ENCODE measurements at places on chromosomes 1 and 21. TPM values are rescaled to one million over a fixed set of nuclear protein-coding genes. Genes with fewer than 3 reads are reported as not detected.

GRCh38 chr1:26696654-26697430, 1.0 kb downstream of the ARID1A start:
- no peaks in the 10 kb centered on the region for H3K27me3 ChIP-seq
- peak overlapping the region; percentile 76 for H3K4me3 ChIP-seq
- DNase-seq, result peak; percentile 76
- no peaks in the 10 kb centered on the region for H3K36me3 ChIP-seq
- H3K27ac ChIP-seq, result peak overlapping the region; percentile 83

Gene OR2T2
- not detected for polyA plus RNA-seq

DNA sequence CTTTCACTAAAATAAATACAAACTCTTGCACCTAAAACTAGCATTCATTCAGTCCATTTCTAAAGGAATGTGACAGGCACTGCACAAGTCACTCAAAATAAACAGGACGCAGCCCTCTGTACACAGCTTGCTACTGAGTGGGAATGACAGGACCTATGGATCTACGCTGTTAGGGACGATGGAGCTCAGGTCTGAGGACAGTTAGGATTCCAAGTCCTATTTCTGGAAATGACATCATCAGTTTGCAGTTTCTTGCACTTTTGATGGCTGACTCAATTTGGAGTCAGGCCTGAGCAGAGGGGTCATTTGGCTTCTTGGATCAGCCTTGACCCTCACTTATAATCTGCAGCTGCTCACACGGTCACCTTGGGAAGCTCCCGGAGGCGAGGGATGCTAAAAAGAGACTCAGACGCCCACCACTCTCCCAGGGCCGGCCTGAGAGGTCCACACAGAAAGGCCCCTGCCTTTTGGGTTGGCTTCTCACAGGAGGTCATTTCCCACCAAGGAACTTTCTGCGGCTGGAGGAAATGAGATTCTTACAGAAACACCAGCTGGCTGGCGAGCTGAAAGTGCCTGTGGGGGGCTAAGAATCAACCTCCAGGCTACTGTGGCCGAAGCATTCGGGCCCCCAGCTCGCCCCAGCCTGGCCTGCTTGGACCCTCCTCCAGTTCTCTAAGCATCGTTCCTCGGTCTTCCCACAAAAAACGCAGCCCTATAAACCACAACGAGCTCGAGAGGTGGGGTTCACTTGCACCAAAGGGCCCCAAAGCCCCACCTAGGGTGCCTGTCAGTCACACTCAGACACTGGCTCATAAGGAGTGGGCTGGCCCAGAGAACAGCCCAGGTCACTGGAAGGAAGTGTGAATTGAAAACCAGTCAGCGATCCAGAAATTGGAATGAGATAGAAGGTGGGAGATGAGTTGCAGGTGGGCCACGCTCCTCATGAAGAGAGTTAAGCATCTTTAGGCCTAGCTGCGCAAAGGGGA, 8.9 kb upstream of the PDE9A start:
- no peak overlapping the region for H3K4me3 ChIP-seq
- no peaks in the 10 kb centered on the region for H3K27me3 ChIP-seq
- no peaks in the 10 kb centered on the region for H3K36me3 ChIP-seq
- no peak overlapping the region for H3K27ac ChIP-seq
- no peaks in the 10 kb centered on the region for H3K4me1 ChIP-seq
- DNase-seq, result no peak

- H3K36me3 ChIP-seq, result no peaks in the 10 kb centered on the region
- peak overlapping the region; percentile 99 for H3K27ac ChIP-seq
- peak overlapping the region; percentile 96 for H3K4me3 ChIP-seq
- H3K27me3 ChIP-seq, result no peaks in the 10 kb centered on the region
- no peak for DNase-seq
These were observed 700 bp upstream of the CCDC28B start for GRCh38 chr1:32199717-32200072.

- no peaks in the 10 kb centered on the region for H3K36me3 ChIP-seq
- H3K4me3 ChIP-seq, result no peak overlapping the region
- DNase-seq, result no peak
These were observed 215.0 kb upstream of the POU3F1 start for GRCh38 chr1:38261574-38261973.

Gene NUF2
- polyA plus RNA-seq, result 1.4 TPM

- no peaks in the 10 kb centered on the region for H3K27me3 ChIP-seq
- no peak overlapping the region for H3K27ac ChIP-seq
- no peaks in the 10 kb centered on the region for H3K4me1 ChIP-seq
These were observed 155.8 kb downstream of the NTMT2 start for GRCh38 chr1:170301596-170301995.

Gene ST3GAL3
- polyA plus RNA-seq, result 7.7 TPM

DNA sequence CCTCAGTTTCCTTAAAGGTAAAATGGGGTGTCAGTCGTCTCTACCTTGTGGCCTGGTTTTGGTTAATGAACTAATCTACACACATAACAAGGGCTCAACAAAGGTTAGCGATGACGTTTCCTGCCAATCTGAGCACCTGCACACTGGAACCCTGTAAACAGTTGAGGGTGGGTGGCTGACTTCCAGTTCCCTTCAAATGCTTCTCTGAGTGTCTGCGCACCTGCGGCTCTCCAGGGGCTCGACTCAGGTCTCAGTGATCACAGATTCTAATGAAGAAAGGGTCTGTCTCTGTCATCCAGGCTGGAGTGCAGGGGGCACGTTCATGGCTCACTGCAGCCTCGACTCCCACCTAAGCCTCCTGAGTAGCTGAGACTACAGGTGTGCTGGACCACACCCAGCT, 3.3 kb upstream of the AGPAT3 start:
- no peak overlapping the region for H3K4me3 ChIP-seq
- no peaks in the 10 kb centered on the region for H3K27me3 ChIP-seq
- no peak overlapping the region for H3K27ac ChIP-seq

Gene DRAXIN
- polyA plus RNA-seq, result 0.03 TPM

DNA sequence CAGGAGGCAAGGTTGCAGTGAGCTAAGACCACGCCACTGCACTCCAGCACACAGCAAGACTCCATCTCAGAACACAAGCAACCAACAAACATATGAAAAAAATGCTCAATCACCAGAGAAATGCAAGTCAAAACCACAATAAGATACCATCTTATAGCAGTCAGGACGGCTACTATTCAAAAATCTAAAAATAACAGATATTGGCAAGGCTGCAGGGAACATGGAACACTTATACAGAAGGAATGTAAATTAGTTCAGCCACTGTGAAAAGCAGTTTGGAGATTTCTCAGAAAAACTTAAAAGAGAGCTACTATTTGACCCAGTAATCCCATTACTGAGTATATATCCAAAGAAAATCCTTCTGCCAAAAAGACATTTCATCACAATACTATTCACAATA, 27.6 kb upstream of the POGK start:
- no peak for DNase-seq
- no peaks in the 10 kb centered on the region for H3K4me1 ChIP-seq
- no peaks in the 10 kb centered on the region for H3K36me3 ChIP-seq
- no peaks in the 10 kb centered on the region for H3K27me3 ChIP-seq

DNA sequence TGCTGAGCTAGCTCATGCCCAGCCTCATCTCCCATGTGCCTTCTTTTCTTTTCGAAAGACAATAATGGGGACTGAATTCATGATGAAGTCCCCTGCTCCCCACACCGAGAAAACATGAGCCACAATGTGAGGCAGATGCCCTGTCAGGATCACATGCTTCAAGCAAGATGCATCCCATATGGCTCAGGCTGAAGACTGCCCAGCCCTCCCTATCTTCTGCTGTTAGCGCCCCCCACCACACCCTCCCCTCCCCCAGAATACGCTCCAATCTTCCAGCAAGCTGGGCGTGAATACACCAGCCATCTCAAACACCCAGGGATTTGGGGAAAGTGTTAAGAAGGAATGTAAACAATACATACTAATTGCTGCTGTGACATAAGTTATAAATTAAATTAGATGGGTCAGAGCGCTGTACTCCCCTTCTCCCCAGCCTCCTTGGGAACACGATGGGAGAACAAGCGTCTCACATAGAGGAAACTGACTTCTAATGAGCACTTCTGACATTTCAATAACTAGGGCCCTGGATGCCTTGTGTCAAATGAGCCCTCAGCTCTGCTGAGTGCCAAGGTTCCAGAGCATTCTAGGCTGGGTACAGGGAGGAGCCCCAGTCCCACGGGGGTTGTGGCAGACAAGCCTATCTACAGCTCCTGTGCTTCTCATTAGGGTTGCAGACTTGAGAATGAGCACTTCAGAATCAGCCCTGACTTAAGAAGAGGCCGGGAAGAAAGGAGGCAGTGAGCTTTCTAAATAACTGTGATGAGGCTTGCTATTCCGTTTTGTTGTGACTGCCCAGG, 55.6 kb downstream of the TNR start:
- no peak overlapping the region for H3K4me3 ChIP-seq
- H3K36me3 ChIP-seq, result no peaks in the 10 kb centered on the region
- H3K27me3 ChIP-seq, result no peaks in the 10 kb centered on the region
- no peaks in the 10 kb centered on the region for H3K4me1 ChIP-seq

DNA sequence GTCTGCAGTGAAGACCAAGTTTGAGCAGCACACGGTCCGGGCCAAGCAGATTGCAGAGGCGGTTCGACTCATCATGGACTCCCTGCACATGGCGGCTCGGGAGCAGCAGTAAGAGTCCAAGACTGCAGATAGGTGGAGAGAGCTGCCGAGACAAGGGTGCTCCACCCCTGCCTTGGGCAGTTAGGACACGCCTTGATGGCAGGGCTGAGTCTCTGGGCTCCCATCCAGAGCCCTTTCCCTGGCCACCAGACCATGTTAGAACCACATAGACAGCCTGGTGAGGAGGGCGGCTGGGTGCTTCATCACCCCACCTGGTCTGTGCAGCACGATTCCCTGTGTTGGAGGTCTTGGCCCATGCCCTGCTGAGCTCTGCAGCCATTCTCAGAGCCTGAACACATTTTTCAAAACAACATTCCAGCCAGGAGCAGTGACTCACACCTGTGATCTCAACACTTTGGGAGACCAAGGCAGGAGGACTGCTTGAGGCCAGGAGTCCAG, 17.3 kb upstream of the MIIP start:
- H3K4me3 ChIP-seq, result no peak overlapping the region
- H3K27me3 ChIP-seq, result no peaks in the 10 kb centered on the region

GRCh38 chr1:206691604-206692003, 6.9 kb downstream of the MAPKAPK2 start:
- H3K4me3 ChIP-seq, result no peak overlapping the region
- H3K36me3 ChIP-seq, result peaks cover 4% of the 10 kb centered on the region
- peaks cover 46% of the 10 kb centered on the region for H3K4me1 ChIP-seq
- DNase-seq, result no peak
- no peaks in the 10 kb centered on the region for H3K27me3 ChIP-seq

Gene KCNE1
- polyA plus RNA-seq, result not detected

Gene KRTAP13-2
- not detected for polyA plus RNA-seq

GRCh38 chr1:113872219-113872935, 865 bp upstream of the PTPN22 start:
- DNase-seq, result peak; percentile 34
- no peaks in the 10 kb centered on the region for H3K27me3 ChIP-seq

GRCh38 chr1:12614402-12615158, 3.4 kb downstream of the DHRS3 start:
- no peaks in the 10 kb centered on the region for H3K36me3 ChIP-seq
- peaks cover 36% of the 10 kb centered on the region for H3K4me1 ChIP-seq
- DNase-seq, result no peak
- H3K27ac ChIP-seq, result peak overlapping the region; percentile 86

Gene PIK3C2B
- 4.2 TPM for polyA plus RNA-seq

DNA sequence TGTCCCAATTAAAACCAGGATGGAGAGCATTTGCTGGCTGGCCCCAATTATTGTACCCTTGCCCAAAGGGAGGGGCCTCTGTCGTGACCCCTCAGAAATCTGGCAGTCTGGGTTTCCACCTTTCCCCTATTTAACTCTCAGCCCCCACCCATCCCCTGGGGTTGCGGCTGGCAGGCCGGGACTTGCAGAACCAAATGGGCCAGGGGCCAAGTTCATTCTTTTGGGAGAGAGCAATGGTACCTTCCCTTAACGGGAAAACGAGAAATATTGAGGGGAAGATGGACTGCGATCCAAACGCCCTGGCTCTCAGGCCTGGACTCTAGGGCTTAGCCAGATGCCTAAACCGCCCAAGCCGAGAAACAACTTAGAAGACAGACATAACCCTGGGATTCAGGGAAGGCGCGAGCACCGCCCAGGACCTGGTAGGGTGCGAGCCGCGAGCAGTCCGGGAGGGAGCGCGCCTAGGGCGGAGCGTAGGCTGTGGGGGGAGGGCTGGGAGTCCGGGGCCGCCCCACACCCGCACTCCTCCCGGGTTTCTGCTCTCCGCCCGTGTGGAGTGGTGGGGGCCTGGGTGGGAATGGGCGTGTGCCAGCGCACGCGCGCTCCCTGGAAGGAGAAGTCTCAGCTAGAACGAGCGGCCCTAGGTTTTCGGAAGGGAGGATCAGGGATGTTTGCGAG, at the start of gene SLC27A3:
SLC27A3 (plus strand) TSS at position 628 of the 678 bp plus-strand sequence. CDS start 91 bp downstream, outside the sequence.
- no peaks in the 10 kb centered on the region for H3K36me3 ChIP-seq
- no peaks in the 10 kb centered on the region for H3K27me3 ChIP-seq
- H3K4me3 ChIP-seq, result peak within 1 kb of the TSS; percentile 73
- H3K4me1 ChIP-seq, result peaks cover 6% of the 10 kb centered on the region
- no peak for DNase-seq

Gene C1orf56
- polyA plus RNA-seq, result 3.5 TPM

- H3K27ac ChIP-seq, result no peak overlapping the region
- no peaks in the 10 kb centered on the region for H3K4me1 ChIP-seq
These were observed 507.1 kb downstream of the BRINP3 start for GRCh38 chr1:189970331-189971230.

GRCh38 chr1:64569411-64569810, 99.5 kb downstream of the CACHD1 start:
- no peak for DNase-seq
- no peak overlapping the region for H3K27ac ChIP-seq
- no peak overlapping the region for H3K4me3 ChIP-seq
- no peaks in the 10 kb centered on the region for H3K36me3 ChIP-seq

Gene CYB5RL
- polyA plus RNA-seq, result 3.4 TPM

Gene STIL
- polyA plus RNA-seq, result 0.47 TPM

DNA sequence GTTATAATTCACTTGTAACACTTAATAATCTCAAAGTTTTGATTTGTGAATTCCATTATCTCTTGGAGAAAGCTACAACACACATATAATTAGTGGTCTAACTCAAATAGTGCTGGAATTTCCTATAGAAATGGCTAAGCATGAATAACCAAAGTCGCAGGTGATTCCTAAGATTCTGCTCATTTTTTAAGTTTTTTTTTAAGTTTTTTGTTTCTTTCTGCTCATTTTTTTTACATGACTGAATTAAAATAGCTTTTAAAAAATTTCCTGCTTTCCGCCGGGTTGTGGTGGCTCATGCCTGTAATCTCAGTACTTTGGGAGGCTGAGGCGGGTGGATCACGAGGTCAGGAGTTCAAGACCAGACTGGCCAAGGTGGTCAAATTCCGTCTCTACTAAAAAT, 90.4 kb downstream of the APP start:
- no peak overlapping the region for H3K4me3 ChIP-seq
- DNase-seq, result no peak
- no peaks in the 10 kb centered on the region for H3K36me3 ChIP-seq
- H3K27ac ChIP-seq, result no peak overlapping the region
- no peaks in the 10 kb centered on the region for H3K4me1 ChIP-seq

GRCh38 chr1:116166011-116166571, 54.9 kb downstream of the MAB21L3 start:
- no peaks in the 10 kb centered on the region for H3K27me3 ChIP-seq
- no peaks in the 10 kb centered on the region for H3K36me3 ChIP-seq
- no peak overlapping the region for H3K27ac ChIP-seq
- peaks cover 9% of the 10 kb centered on the region for H3K4me1 ChIP-seq
- no peak overlapping the region for H3K4me3 ChIP-seq
- no peak for DNase-seq

Gene ZNF697
- polyA plus RNA-seq, result not detected

Gene SYT2
- polyA plus RNA-seq, result not detected

- no peak overlapping the region for H3K4me3 ChIP-seq
- H3K36me3 ChIP-seq, result no peaks in the 10 kb centered on the region
- H3K27ac ChIP-seq, result no peak overlapping the region
- DNase-seq, result no peak
These were observed 148.3 kb downstream of the KCNJ6 start for GRCh38 chr21:37767984-37768383.

Gene DSCAM
- not detected for polyA plus RNA-seq

Gene TAF12
- polyA plus RNA-seq, result 37.2 TPM
